Stimulated activated naive CD8-positive, alpha-beta T cell treated with anti-CD3 and anti-CD28 coated beads, Interleukin-15, Interleukin-2, amounts not matched to agents 100 U/mL and 50 U/mL, for 24 hours (primary cell): ENCODE measurements at places on chromosomes 12 and 14.
A peak's percentile ranks its signal among the peaks of the same experiment; 100 is the strongest.

DNA sequence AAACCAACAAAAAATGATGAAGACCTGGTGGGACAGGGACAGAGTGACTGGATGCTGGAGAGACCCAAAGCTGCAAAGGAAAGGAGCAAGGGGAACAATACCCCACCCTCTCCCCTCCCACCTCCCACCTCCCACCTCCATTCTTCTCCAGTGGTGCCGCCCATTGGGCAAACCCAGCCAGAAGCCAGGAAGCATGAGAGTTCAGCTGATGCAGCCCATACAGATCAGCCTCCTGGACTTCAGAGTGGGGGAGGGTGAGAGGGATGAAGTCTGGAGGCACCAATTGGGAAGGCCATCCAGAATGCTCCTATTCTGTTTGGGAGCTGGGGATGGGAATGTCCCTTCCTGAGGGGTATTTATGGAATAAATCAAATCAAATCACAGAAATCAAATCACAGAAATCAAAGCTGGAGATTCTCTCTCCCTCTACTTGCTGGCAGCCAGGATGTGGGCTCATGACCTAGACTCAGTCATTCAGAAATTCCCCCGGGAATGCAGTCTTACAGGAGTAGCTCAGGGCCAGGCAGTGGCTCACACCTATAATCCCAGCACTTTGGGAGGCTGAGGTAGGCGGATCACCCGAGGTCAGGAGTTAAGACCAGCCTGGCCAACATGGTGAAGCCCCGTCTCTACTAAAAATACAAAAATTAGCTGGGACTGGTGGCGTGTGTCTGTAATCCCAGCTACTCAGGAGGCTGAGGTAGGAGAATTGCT is 31.1 kb downstream of the IRF2BPL start:
- DNase-seq = no peak

DNA sequence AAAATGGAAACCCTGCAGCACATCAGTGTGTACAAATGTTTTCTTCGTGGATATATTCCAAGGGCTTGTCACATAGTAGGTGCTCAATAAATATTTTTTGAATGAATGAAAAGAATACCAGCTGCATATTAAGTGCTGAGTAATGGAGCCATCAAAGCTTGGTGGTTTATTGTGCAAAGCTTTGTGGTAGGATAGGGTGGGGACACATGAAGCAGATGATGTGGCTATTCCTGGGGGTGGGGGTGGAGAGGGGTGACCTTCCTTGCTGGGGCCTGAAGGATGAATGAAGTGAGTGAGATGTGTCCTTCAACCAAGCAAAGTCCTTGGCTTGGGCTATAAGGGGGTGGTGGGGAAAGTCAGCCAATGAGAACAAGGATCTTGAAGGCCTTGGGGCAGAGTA is 4.3 kb upstream of the KRT81 start:
- no peak for DNase-seq

GRCh38 chr12:115149685-115150378 is 465.9 kb upstream of the TBX3 start:
- DNase-seq = no peak

DNA sequence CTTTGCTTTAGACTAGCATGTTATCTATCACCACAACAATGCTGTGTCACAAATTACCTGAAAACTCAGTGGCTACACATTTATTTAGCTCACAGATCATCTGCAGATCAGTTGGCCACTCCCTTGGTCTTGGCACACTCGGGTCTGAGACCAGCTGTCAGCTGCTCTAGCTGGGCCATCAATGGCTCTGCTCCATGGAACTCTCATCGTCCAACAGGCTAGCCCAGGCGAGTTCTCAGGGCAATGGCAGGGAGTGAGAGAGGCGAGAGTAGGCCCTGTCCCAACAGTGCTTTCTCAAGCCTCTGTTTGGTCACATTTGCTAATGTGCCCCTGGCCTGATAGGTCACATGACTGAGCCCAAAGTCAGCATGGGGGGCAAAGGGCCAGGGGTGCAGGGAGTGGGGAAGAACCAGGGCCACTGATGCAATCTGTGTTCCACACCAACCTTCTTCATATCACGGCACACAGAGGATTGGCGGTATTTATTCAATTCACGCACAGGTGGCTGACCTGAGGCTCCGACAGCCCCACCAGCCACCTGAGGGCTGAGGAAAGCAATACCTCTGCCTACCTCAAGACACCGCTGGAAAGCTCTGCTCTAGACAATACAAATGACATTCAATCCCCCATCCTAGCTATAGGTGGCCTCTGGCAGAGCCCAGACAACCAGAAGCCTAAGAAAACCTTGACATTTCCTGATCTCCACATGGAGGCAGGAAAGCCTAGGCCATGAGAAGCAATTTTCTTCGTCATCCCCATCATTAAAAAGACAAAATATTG is 82.5 kb downstream of the NT5DC3 start:
- DNase-seq = no peak

- DNase-seq = no peak
Observed at GRCh38 chr12:46100551-46101484, 110.4 kb upstream of the SCAF11 start.

- no peak for DNase-seq
Observed at GRCh38 chr12:5783289-5783920, 161.7 kb downstream of the ANO2 start.

DNA sequence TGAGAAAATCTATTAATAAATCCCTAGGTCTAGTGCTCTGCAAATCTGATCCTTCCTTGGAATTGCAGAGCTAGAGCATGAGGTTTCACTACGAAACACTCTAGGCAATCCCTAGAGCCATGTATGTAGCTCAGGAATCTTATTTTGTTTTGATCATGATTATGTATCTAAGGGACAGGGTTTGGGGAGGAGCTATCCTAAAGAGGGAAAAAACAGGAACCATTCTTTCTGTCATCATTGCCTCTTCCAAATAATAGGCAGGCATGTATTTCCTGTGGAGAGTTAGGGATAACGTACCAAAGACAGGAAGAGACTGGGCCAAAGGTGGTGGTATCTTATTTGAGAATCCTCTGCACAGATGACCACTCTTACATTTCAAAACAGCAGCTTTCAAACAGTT is 88.8 kb upstream of the GTF2A1 start:
- no peak for DNase-seq

GRCh38 chr12:89959179-89959578 is 250.5 kb upstream of the ATP2B1 start:
- DNase-seq = no peak

GRCh38 chr14:58549105-58549757 is 88.5 kb upstream of the DACT1 start:
- DNase-seq = no peak

GRCh38 chr14:76701436-76701835 is 59.8 kb upstream of the VASH1 start:
- DNase-seq = no peak

DNA sequence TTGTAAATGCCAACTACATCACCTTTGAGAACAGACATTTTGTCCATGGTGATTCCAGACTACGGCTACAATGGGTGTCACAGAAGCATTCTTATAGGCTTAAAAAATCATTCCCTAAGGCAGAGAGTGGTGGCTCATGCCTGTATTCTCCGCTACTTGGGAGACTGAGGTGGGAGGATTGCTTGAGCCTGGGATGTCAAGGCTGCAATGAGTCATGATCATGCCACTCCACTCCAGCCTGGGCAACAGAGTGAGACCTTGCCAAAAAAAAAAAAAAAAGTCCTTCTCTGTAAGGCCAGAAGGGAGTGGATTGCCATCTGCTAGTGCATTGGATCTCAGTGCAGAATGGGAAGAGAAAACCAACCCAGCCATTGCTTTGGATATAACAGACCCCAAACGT is 522.5 kb downstream of the VRK1 start:
- no peak for DNase-seq

GRCh38 chr12:131939007-131939406 is 9.9 kb downstream of the PUS1 start:
- no peak for DNase-seq

DNA sequence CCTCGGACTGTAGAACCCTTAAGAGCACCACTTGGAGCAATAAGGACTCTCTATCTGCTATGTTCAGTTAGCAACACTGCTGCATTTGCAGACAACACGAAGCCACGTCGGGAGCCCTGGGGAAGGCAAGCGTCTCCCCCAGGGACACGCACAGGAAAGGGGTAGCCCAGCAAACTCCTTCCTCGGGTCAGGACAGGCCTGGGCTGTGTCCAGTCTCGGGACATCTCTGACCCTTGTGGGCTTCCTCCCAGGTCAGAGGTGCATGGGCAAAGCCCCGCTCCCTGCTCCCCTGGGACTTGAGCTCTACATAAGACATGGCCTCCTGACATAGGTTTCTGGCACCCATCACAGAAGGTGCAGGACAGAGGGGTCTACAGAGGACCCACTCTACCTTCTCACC is 119.5 kb downstream of the PIWIL1 start:
- no peak for DNase-seq

GRCh38 chr14:31173120-31173837 is 34.3 kb downstream of the HECTD1 start:
- no peak for DNase-seq

DNA sequence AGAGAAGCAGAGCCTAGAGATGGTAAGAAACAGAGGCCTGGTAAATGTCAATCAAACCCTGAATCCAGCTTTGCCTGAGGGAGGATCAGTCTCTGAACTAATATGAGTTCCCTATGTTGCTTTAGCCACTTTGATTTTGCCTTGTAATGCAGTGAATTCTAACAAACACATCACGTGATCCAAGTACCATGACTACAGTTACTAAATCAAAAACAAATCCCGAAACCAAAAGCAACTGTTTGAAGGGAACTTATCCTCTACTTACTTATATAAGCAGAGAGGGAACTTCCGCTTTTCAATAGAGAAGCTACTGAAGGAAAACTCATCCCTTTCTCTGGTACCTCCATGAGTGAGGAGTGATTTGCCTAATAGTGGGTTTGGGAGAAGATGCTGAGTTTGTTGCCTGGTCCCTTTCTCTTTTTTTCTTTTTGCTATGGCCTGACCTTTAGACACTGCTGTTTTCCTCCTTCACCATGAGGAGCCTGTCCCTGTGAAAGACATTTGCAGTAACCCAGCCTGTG is 7.7 kb upstream of the PPTC7 start:
- no peak for DNase-seq

GRCh38 chr12:123064366-123064765 is 83.9 kb downstream of the ARL6IP4 start:
- no peak for DNase-seq

DNA sequence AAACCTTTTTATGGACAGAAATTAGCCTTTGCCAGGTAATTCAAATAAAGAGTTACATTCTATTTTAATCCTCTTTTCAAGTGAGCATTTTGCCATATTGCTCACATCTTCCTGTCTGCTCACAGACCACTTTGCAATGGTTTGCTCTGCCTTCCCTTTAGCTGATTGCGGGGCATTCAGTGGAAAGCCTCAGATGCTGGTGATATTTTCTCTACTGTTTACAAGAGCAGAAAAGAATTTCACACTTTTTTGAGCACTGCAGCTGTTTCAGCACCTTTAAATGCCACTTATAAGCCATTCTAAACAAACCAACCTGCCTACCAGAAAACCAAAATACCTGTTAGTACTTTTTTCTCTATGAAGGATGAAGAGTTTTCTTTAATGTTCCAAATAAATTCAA is 195.7 kb upstream of the LRIG3 start:
- DNase-seq = no peak

DNA sequence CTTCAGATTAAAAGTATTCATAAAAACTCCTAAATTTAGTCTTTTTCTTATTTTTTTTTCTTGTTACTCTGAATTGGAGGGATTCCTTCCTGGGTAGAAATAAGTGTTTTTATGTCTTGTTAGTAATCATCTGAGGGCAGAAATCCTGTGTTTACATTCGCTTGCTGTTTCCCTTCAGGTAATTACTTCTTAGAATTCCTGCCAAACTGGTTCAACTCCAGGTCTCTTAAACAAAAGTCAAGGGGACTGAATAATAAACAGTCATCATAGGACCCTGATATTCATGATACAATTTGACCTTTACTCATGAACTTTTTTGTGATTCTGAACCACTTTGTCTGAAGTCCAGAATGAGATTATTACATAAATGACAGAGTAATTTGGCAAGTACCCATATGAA is 843.9 kb downstream of the FLRT2 start:
- no peak for DNase-seq

DNA sequence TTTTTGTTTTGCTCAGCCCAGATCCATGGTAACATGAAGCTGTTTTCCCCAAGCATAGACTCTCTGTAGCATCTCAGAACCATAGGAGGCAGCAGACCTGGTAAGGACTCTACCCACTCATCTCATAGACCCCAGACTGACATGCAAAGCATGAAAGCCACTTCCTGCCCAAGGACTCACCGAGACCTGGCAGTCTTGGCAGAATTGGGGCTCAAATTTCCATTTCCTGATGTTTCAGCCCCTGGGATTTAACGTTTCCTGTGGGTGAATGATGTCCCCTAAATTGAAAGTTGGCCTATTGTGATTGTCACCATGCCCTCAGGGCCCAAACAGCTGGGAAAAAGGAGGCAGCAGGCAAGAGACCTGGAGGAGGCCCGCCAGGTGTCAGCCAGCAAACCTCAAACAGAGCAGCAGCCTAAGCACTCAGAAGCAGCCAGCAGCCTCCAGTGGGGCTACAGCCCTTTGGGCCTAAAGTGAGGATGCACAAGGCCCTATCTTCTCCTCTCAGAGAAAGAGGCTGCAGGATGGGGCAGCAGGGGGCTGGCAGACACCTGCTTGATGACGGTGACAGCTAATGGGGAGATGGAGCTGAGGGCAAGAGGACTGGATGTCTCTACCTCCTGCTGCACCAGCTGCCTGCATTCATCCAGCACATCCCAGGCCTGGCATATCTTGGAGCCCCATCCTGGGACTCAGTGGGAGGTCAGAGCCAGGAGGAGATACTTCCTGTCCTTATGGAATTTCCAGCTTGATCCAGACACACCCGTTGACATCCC is 8.5 kb downstream of the KRT85 start:
- DNase-seq = peak; percentile 33

DNA sequence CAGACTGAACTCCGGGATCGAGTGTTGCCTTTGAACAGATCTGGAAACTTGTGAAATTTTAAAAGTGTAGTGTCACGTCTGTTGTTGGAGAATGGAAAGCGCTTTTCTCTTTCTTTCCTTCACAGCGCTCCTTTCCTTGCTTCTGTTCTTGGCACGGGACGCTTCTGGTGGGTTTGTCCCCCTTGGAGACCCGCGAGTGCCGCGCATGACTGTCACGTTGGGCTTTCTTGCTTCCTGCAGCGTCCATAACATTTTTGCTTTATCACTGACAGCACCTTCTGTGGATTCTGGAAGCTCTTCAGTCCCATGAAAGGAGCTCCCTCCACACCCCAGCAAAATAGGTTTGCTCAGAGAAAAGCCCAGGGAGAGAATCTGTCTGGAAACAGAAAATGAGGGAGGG is 193.0 kb upstream of the TMEM132C start:
- no peak for DNase-seq

- DNase-seq = no peak
Observed at GRCh38 chr14:21408147-21408546, 24.3 kb upstream of the SUPT16H start.

DNA sequence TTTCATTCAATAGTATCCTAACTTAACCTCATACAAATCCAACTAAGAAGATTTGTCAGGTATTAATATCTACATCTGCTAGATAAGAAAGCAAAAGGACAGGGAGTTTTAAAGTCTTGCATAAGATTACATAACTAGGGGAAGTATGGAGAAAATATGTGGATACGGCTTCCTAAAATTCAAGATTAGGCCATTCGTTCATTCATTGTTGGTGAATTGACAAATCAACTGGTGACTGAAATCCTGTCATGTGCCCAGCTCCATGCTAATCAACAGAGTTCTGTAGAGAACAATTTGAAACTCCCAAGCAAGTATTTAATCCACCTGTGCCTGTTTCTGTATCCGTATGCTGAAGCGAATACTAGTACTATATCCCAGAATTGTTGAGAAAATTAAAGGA is 260.9 kb upstream of the USP15 start:
- DNase-seq = no peak
